ENCODE measurements at places on chromosomes 3 and 15.

GRCh38 chr15:49380912-49381311 lies 42.1 kb upstream of the FGF7 start:
- DNase-seq, result no peak

DNA sequence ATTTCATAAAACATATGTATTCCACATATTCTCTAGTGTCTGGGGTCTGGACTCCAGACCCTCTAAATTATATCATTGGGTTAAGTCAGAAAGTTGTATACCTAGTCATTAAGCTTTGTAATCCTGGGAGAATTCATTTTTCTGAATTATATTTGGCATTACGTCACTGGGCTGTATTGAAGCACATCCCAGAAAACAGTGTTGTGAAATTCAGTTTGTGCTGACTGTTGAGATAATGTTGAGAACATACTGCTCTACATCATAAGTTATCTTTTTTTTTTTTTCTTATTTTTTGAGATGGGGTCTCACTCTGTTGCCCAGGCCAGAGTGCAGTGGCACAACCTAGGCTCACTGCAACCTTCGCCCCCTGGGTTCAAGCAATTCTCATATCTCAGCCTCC lies 153.1 kb upstream of the STT3B start:
- no peak for DNase-seq

GRCh38 chr15:98444138-98444537 lies 204.2 kb upstream of the IGF1R start:
- no peak for DNase-seq

- DNase-seq, result no peak
Measured at GRCh38 chr3:71453319-71453718, 130.2 kb downstream of the FOXP1 start.

DNA sequence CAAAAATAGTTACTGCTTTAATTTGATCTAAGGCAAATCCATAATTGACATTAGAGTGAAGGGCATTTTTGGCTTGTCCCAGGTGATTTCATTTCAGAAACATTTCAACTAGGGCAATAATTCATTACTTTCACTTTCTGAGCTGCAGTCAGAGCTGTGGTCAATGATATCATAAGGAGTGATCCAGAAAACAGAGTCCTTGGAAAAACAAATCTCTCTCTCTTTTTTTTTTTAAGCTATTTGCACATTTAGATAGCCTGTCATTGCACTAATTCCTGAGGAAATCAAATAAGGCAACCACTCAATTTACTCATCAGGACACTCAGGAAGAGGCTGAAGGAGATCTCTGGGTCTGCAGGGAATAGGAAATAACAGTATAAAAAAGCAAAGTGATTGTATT lies 269.5 kb upstream of the LRRC3B start:
- no peak for DNase-seq

GRCh38 chr3:123365450-123366143 lies 83.3 kb downstream of the ADCY5 start:
- no peak for DNase-seq

DNA sequence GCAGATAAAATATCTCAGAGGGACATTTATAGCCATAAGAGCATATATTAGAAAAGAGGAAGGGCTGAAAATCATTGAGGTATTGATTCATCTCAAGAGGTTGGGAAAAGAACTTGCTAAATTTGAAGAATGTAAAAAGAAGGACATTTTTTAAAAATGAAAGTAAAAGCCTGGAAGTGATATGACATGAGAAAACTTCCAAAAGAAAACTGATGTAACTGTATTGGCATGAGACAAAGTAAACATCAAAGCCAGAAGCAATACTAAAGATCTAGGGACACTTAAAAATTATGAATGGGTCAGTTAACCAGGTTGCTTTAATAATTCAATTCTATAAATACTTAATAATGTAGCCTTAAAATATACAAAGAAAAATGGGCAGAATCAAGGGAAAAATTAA lies 31.9 kb downstream of the CEP63 start:
- peak; percentile 13 for DNase-seq

GRCh38 chr3:5134019-5134391 lies 11.9 kb downstream of the ARL8B start:
- no peak for DNase-seq

DNA sequence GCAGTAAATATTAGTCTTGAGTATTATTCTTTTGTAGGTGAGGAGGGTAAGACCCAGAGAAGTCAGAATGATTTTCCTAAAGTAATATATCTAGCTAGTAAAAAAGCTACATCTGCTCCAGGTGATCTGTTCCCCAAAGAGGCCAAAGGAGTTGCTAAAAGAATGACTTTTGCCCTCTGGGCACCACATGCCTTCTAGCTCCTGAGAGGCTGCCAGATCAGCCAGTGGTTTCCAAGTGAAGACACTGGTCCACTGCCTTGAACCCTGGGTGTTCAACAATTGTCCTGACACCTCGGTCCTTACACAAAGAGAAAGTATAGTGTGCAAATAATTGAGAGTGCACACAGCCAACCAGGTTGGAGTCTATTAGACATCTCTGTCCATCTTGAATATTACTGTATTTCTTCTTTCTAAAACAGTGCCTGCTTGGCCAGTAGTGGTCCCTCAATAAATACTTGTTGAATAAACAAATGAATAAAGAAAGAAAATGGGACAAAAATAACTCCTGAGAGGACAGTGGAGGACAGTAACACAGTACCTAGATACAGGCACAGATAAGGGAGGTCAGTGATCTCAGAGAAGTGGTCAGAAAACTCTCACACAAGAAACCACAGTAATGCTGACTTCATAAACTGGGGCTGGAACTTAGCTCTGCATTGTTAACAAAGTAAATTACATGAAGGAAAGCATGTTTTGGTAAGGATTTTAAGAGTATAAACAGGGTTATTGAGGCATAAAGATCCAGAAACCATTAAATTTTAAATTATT lies 56.6 kb upstream of the CSTA start:
- DNase-seq, result no peak

DNA sequence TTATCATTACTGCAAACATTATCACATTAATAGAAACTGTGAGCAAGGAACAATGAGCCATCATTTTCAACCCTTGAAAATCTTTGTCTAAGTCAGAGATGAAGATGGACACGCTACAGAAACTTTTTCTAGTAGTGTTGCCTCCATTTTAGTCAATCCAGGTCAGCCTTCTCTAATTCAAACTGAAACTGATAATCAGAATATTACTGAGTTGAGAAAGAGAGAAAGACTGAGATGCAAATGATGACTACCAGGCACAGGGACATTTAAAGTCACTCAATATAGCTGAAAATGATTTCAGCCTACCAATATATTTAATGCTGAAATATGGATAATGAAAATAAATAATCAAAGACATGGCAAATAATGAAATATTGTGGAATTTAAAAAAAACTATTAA lies 261.4 kb downstream of the GBE1 start:
- no peak for DNase-seq

DNA sequence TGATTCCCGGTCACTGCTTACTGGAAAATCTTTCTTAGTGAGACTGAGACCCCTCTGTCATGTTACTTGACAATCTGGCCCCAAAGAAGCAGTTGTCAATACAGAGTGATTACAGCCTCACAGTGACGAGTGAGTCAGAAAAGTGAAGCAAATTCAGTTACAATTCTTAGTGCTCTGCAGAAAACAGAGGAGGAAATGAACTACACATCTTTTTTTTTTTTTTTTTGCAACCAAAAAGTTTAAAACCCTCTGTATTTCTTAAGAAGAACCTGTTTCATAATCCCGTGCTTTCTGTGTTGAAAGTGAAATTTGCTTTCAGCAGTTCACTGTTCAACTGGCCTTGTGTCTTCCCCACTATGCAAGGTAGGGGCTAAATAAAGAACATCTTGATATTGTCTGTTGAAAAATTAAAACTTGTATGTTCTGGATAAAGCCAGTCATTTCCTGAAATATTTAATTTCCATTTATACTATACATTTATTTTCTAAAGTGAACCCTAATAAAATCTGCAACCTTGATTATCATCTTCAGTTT lies 1.9 kb downstream of the AQP9 start:
- no peak for DNase-seq

- DNase-seq, result peak; percentile 37
Measured at GRCh38 chr3:156812521-156813335, 13.4 kb upstream of the LEKR1 start.

- DNase-seq, result peak; percentile 64
Measured at GRCh38 chr3:185900228-185900627, 37.6 kb downstream of the TRA2B start.

- DNase-seq, result no peak
Measured at GRCh38 chr3:4232798-4233197, 70.4 kb upstream of the SETMAR start.
